ENCODE measurements at places on chromosomes 3 and 15.
A peak's percentile ranks its signal among the peaks of the same experiment; 100 is the strongest.

GRCh38 chr3:53754325-53754724 lies 91.9 kb downstream of the CHDH start:
- DNase-seq: no peak

- peak; percentile 26 for DNase-seq
Measured at GRCh38 chr15:44722011-44722410, 10.7 kb downstream of the B2M start.

- no peak for DNase-seq
Measured at GRCh38 chr3:141773676-141774075, 10.5 kb downstream of the GRK7 start.

GRCh38 chr15:48466820-48467219 lies 135.6 kb downstream of the DUT start:
- DNase-seq: no peak

DNA sequence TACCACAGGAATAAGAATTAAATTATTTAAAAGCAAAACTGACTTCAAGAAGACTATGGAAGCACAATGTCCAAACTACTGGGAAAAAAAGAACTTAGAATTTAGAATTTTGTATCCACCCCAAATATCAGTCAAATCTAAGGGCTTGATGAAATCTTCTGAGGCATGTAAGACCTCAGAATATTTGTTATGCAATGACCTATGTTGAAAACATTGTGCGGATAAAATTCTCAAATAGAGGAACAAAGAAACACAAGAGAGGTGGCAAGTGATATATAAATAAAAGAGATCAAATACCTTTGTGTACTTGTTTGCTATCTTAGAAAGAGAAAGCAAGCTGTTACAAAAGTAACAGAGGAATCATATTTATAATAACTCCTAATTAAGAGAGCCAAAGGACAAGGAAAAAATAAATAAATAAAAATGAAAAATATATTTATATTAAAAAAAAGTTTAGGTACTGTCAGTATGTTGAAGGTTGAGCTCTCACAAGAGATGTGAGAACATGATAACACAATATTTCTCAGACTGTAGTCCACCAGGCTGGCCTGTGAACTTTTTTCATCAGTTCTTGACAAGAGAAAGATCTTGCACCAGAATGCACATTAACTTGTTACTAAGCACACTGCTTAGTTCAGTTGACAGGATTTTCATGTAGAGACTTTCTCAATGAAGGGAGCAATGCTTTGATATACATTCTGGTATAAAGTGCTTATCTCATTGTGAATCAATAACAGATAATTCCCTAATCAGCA lies 50.0 kb downstream of the CPA3 start:
- DNase-seq: no peak

GRCh38 chr3:157746391-157746790 lies 243.2 kb upstream of the VEPH1 start:
- no peak for DNase-seq

DNA sequence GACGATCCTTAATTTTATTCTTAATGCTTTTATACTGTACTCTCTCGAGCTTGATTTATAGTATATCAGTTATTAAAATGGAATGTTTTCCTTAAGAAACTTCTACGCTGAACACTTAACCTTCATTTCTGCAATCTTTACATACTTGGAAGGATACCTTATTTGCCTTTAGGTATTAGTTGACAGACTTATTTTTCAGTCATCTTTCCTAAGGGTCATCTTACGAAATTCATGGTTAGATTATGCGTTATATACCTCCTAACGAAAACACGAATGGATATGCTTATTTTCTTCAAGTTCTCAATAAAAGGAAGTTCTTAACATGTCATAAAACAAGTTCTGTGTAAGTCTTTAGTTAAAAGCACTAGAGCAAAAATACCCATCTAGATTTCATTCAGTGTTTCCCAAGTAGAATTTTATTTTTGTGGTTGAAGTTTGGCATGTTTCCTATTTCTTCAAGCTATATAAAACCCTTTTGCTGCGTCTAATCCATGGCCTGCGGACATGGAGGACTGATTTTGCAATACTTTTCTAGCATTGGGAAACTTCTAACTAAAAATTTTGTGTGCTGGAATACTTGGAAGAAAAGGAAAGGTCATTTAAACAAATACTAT lies 231.3 kb downstream of the TP63 start:
- DNase-seq: peak; percentile 20

GRCh38 chr3:38717355-38718240 lies 68.1 kb upstream of the SCN5A start:
- peak; percentile 60 for DNase-seq

DNA sequence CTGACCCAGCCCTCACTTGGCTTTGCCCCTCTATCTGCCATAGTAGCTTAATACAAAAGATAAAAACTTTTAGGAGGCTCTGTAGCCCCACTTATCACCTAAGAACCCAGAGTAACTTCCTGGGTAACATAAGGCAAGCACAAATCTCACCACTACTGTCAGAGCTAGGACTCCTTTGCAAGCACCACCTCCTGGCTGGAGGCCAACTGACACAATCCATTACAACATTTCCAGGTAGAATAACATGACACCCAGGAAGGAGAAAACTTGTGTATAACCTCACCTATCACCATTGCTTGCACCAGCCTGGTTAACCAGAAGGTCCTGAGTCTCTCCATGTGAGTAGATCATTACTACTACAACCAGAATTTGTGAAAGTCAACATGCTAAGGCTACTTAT lies 230.0 kb downstream of the TUSC7 start:
- DNase-seq: no peak

DNA sequence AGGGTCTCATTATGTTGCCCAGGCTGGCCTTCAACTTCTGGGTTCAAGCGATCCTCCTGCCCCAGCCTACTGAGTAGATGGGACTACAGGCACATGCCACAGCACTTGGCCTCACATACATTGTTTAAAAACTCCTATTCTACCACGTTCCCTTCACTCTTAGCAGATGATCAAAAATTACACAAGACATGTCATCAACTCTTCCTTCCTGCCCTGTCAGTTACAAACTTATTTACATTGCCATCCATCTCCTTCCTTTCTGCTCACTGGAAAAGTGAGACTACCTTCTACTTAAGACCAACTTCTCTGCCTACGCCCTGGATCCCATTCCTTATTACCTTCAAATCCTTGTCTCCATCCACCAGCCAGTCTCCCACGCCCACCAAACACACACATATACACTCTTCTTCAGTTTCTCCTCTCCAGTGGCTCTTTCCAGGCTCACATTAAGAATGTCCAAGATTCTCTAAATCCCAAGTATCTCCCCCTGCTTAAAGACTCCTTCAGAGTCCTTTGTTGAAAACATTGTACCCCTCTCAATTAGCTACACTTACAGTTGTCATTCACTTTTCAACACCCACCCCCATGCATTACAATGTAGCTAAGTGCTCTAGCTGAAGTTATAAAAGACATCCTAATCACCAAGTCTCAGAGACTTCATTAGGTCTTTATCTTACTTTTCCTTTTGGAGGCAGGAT lies 4.3 kb downstream of the PEAK1 start:
- DNase-seq: peak; percentile 35

All from OCI-M1 (cell line).